ENCODE measurements at places on chromosomes 4 and X.

GRCh38 chr4:35238793-35239192 lies 1005.5 kb downstream of the ARAP2 start:
- no peak for DNase-seq

DNA sequence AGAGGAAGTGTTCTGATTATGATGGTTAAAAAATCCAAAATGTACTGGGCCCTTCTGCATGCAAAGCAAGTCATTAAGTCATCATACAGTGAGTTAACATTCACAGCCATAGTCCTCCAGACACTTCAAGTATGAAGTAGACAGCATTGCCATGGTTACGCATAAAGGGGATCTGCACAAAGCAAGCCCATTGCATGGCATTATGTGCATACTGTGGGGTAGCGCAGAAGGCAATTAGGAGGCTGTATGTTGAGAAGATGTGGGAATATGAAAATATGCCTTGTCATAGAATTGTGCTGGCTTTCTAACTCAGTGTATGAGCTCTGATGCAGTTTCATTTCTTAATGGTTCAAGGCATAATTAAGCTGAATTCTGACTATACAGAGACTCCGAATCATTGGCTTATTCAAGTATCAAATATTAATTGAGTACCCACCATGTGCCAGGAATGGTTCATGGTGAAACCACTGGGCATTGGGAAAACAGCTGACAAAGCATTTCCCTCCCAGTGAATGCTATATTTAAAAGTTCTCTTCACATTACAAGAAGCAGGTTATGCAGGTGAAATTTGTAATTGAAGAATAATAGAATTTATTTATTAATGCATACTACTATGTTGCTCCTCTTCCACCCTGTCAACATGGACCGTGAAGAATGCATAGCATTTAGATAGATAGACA lies 588.9 kb downstream of the ZNF674 start:
- DNase-seq: no peak

- no peak for DNase-seq
These were observed 27.1 kb upstream of the RBMX start for GRCh38 chrX:136907621-136908020.

DNA sequence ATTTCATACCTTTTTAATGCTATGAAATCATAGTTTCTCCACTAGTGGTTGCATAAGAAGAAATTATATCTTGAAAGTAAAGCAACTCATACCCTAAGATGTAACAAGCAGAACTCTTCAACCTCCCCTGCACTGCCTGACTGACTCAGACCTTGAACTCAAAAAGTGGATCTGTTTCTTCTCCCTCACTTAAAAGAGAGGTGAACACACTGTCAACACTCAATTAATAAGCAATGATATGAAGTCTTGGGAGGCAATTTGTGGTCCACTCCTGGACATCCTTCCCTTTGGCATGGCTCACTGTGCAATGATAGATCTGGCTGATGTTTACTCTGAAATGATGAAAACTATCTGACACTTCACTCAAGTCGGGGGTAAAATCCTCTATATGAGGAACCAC lies 282.0 kb upstream of the DKK2 start:
- DNase-seq: no peak

GRCh38 chrX:152024710-152025109 lies 50.2 kb upstream of the GABRE start:
- no peak for DNase-seq

DNA sequence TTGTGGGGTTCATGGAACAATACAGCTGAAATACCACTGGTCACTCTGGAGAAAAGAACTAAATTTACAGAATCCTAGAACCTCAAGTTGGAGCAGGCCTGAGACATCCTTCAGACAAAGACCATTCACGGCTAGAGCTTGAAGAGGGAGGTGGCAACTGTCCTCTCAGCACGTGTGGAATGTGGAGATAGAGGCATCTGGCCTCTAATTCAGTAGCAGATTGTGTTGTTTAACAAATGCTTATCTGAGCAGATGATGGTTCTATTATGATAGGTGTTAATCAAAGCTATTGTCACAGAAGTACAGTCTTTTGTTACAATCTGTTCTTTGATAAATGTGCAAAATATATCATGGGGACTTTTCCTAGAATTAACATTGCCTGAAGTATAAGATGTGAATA lies 121.7 kb upstream of the KCNIP4 start:
- DNase-seq: no peak

DNA sequence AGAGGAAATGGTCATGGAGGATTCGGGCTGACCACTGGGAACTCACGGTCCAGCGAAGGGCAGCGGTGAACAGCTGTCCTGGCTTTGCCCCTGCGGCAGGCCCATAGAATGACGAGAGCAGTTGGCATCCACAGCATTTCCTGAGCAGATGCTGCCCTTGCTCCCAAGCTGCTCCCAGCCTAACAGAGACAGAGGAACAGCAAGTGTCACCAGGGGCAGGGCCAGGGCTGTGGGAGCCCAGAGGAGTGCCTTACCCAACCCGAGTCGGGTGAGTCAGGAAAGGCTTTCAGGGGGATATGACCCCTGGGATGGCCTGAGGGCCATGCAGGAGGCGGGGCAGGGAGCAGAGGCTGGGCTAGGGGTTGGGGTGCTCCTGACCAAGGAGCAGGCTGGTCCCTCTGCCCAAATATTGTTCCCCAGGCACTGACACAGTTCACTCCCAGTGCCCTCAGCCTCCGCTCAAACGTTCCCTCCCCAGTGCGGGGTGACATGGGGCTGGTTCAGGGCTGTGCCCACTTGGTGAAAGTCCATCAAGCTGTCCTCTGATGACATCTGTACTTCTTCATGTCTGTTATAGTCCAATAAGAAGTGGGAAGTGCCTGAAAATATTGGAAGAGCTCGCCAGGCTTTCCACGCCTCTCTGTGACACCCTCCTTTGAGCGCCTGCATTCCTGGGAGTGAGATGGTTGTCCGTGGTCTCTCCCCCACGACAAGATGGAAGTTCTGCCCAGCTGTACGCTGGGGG lies 64.7 kb upstream of the GPR78 start:
- no peak for DNase-seq

- DNase-seq: no peak
These were observed 30.3 kb downstream of the ARAP2 start for GRCh38 chr4:36213977-36214376.

- no peak for DNase-seq
These were observed 38.9 kb upstream of the TLR2 start for GRCh38 chr4:153645183-153645582.

- no peak for DNase-seq
These were observed 11.4 kb downstream of the MCUB start for GRCh38 chr4:109571494-109571893.

GRCh38 chr4:138663883-138664282 lies 351.7 kb upstream of the NOCT start:
- DNase-seq: no peak

GRCh38 chrX:19040373-19040772 lies 56.5 kb upstream of the PHKA2 start:
- DNase-seq: no peak

DNA sequence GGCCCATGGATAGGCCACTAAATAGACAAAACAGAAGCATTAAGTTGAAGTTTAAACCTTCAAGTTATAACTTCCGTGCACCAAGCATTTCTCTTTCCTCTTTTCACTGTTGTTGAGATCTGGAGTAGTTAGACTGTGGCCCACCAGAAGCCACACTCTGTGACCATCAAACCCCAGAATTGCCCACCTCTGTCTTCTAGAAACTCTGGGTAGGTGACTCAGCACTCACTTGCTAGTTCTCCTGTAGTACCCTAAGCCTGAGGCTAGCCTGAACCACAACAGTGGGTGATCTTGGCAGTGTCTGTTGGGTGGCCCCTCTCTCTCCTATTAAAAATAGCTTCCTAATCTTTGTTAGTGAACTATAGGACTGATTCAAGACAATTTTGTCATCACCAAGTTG lies 24.6 kb upstream of the CD40LG start:
- DNase-seq: no peak

DNA sequence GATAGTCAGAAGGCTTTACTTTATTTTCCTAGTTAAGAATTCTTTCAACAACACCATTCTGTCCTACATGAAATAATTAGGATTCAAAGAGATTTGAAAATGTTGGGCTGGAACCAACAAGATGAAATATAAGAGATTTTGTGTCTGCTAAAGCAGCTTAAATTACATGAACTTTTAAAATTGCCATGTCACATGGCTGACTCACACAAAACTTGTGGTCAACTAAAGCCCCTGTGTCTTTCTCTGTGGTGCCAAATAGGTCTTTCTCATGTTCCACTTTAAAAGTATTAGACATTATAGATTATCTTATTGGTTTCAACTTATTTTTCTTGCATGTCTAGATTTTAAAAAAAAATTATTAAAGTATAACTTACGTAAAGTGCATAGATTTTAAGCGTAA lies 60.8 kb upstream of the FHL1 start:
- DNase-seq: no peak

DNA sequence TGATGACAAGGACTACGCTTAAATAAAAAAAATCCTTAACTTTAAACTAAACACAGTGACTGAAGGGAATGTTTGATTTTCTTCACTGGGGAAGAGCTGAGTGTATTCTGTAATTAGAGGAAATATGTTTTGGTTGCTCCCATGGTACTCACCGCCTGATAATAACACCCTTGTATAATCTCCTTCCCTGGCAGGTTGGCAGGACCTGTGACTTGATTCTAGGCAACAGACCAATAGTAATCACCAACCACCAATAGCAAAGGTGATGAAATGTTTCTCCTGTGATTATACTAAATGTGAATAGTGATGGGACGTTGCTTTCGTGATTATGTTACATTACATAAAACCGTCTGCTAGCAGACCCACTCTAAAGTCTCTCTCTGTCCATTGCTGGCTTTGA lies 536.8 kb upstream of the CPEB2 start:
- no peak for DNase-seq

GRCh38 chrX:134688839-134689238 lies 30.6 kb upstream of the PLAC1 start:
- no peak for DNase-seq

GRCh38 chrX:49309401-49309981 lies 6.0 kb downstream of the GAGE10 start:
- no peak for DNase-seq

GRCh38 chr4:153528705-153529485 lies 62.7 kb downstream of the TMEM131L start:
- no peak for DNase-seq

DNA sequence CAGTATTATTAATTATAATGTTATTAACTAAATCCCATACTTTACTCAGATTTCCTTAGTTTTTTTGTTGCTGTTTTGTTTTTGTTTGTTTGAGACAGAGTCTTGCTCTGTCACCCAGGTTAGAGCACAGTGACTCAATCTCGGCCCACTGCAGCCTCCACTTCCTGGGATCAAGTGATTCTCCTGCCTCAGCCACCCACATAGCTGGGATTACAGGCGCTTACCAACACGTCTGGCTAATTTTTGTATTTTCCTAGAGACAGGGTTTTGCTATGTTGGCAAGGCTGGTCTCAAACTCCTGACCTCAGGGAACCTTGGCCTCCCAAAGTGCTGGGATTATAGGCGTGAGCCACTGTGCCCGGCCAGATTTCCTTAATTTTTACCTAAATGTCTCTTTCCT lies 72.2 kb downstream of the ANAPC4 start:
- no peak for DNase-seq

DNA sequence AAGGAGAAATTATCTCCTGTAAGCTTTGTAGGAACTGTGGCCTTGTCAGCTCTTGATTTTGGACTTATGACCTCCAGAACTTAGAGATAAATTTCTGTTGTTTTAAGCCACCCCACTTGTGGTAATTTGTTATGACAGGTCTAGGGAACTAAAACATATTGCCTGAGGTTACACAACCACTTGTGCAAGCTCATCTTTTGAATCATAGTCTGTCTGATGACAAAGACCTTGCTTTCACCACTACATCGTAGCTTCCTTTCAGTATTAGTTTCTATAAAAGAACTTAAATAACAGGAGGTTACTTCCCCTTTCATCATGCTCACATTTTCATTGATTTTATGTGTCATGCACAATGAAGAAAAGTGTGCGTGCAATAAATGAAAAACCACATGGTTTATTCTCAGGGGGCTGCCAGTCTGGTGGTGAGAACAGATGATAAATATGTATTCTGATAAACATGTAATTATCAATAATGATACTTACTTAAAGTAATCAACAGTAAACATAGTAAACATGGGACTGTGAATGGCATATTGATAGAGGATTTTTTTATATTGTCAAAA lies 690.0 kb upstream of the HS3ST1 start:
- no peak for DNase-seq

DNA sequence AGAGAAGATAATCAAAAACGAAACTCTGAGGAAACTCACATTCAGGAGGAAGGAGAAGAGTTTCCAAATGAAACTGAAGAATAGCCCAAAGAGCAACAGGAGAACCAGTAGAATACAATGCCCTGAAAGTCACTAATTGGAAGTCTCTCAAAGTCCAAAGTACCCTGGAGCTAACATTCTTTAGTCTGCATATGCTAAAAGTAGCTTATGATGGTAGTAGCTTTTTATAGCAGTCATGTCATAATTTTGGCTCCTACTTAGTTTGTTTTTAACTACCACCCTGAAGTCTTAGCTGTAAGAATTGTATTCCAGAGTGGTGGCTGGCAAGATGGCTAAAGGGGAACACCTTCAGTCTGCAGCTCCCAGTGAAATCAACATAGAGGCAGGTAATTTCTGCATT lies 100.3 kb upstream of the FGF16 start:
- DNase-seq: no peak

DNA sequence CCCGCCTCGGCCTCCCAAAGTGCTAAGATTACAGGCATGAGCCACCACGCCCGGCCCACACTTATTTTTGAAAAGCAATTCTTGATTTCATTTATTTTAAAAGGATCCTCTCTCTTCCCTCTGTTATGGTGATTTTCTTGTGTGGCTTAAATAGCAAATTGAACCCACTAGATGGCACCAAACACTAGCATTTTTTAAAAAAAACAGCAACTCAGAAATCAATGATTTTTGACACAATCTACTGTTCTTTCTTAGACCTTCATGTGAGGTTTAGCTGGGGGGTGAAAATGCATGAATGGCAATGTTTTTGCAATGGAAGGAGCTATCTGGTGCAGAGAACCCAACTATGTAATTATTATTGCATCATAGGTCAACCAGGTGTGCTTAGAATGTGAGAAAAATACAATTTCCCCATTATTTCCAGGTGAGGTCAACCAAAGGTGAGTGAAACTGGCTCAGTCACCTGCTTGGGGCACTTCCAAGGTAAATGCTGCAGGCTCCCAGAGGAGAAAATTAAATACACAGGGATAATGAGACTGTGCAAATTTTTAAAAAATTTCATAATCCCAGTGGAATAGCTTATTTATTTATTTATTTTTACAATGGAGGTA lies 226.7 kb upstream of the PRKX start:
- no peak for DNase-seq

DNA sequence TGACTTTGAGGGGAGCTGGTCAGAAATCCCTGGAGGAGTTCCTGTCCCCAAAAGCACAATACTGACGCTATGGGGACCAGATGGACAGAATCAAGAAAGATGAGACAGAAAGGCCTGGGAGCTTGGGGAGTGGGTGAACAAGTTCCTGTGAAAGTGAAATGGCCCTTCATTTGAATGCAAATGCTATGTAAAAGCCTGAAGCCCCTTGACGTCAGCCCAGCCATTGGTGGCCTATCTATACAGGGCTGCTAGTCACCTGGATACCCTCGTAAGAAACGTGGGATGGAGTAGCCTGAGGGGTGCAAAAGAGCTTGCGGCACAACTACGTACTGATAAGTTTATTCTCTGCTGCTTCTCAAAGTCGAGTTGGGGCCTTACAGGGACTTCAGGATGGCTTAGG lies at the start of gene CDX4:
CDX4 (plus strand) TSS at position 223 of the 400 bp plus-strand sequence. CDS start 201 bp downstream, outside the sequence.
- DNase-seq: no peak
